ENCODE measurements at places on chromosomes 12 and 14. TPM values are rescaled to one million over a fixed set of nuclear protein-coding genes. Genes with fewer than 3 reads are reported as not detected.

DNA sequence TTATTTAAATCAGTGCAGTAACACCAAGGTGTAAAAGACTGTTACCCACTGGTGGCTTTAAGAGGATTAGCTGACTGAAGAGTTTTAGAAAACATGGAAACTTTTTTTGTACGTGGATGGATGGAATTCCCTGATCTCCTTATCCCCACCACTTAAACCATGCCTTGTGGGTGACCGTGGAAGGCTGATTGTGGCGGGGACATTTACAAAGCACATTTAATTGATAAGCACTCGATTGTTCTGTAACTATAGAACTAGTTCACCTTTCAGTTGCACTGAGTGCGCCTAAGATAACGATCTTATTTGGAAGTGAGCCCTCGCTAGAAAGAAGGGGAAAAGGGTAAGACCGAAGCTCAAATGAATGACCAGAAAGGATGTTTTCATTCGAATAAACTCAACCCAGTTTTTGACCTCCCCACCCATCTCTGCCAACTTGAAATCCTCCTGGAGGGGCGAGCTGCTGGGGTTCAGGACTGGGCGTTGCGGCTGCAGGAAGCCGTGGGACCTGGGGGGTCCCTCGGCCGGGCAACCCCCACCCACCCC, 688 bp upstream of the RASSF3 start:
- peak overlapping the region; percentile 58 for H3K4me3 ChIP-seq
- H3K27me3 ChIP-seq, result no peaks in the 10 kb centered on the region
- peak; percentile 20 for DNase-seq

DNA sequence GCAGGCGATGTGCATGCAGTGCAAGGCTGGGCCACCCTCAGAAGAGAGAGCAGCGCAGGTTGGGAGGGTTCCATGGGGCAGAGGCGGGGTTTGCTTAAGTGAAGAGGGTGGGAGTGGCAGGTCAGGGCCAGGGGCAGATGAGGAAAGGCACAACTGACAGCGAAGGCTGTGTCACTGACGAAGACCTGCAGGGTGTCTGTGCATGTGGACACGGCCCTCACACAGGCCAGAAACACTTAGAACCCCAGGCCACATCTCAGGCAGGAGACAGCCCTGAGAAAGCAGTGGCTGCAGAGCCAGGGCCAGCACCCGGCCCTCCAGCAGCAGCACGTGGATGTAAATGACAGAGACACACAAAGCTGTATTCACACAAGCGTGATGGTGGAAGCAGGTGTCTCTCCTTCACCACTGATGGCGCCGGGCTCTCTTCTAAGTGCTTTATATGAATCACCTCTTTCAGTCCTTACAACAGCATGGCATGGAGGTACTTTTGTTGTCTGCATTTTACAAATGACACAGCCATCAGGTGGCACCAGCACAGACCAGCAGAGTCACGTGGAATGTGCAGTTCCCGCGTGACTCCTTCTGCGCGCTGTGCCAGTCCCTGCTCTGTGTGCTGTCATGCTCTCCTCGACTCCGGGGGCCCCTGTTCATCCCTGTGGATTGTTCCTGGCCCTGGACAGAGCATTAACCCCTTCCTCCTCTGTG, 54.6 kb downstream of the TSPAN11 start:
- H3K27ac ChIP-seq, result no peak overlapping the region
- H3K36me3 ChIP-seq, result no peaks in the 10 kb centered on the region
- DNase-seq, result no peak
- H3K27me3 ChIP-seq, result no peaks in the 10 kb centered on the region
- no peaks in the 10 kb centered on the region for H3K4me1 ChIP-seq
- H3K4me3 ChIP-seq, result no peak overlapping the region

GRCh38 chr12:73452672-73453469, 1084.8 kb upstream of the ATXN7L3B start:
- H3K27me3 ChIP-seq, result no peaks in the 10 kb centered on the region
- no peaks in the 10 kb centered on the region for H3K36me3 ChIP-seq
- no peaks in the 10 kb centered on the region for H3K4me1 ChIP-seq
- no peak for DNase-seq
- H3K4me3 ChIP-seq, result no peak overlapping the region
- no peak overlapping the region for H3K27ac ChIP-seq

GRCh38 chr12:113396200-113396599, 7.5 kb downstream of the SDS start:
- H3K4me1 ChIP-seq, result no peaks in the 10 kb centered on the region
- no peaks in the 10 kb centered on the region for H3K27me3 ChIP-seq
- H3K36me3 ChIP-seq, result peaks cover 1% of the 10 kb centered on the region
- DNase-seq, result no peak
- H3K27ac ChIP-seq, result no peak overlapping the region

FAM186B gene
- total RNA-seq, result 0.54 TPM
